ENCODE measurements at places on chromosomes 2 and 18. TPM values are rescaled to one million over a fixed set of nuclear protein-coding genes. Genes with fewer than 3 reads are reported as not detected.

UGT1A10 gene
- not detected for total RNA-seq

DNA sequence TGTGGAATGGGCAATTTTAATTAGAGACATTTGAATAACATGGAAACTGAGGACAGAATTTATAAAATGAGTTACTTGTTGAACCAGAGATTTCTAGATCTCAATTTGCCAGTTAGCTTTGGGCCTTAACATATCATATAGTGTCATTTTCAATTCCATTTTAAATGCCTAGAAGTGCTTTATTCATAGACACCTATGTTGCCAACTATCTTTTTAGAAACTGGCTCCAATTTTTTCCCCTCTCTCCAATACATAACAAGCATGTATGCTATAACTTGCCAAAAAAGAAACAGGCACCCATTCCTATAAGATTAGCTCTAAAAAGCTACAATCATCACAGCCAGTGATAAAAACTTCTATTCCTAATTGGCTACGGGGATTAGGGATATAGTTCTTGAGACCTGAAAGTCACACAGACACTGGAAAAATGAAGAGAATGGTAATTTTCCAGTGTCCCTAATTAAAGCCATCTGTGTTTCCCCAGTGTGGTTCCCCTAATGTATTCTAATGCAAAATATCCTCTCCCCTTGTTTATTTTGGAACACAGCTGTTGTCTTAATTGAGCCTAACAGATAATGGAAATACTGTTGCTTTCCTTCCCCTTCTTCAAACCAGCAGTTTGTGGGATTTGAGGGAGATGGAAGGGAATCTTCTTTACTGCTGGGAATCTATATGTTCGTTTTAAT lies 205.5 kb upstream of the FSHR start:
- DNase-seq = no peak

GRCh38 chr18:23585897-23586248 lies 433 bp downstream of the NPC1 start:
- DNase-seq = no peak

HJURP gene
- total RNA-seq = 0.36 TPM

DNA sequence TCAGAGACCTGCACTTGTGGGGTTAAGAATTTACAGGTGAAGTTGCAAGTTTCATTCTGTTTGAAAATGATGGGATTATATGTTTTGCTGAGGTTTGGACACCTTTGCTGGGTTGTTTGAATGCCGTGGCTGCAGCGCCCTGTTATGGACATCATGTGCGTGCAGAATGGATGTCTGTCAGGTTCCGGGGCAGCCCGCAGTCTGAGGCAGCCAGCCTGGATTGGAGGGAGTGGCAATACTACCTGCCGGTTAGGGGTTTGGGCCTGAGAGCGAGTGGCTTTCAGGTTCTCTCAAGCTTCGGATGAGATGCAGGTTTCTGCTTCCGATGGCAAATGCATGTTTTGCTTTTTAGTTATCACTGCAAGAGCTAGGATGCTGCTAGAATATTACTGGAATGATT lies 1.1 kb downstream of the CASP8 start:
- DNase-seq = no peak

SIX3 gene
- total RNA-seq = not detected

GRCh38 chr2:9370746-9371145 lies 52.6 kb downstream of the ITGB1BP1 start:
- DNase-seq = no peak

GRCh38 chr2:6554466-6554865 lies 311.2 kb downstream of the CMPK2 start:
- DNase-seq = no peak
